ENCODE measurements at places on chromosomes 11 and 22. TPM values are rescaled to one million over a fixed set of nuclear protein-coding genes. Genes with fewer than 3 reads are reported as not detected.
A peak's percentile ranks its signal among the peaks of the same experiment; 100 is the strongest.

GRCh38 chr11:33475993-33476392 is 218.8 kb downstream of the HIPK3 start:
- no peak for DNase-seq
- H3K27ac ChIP-seq: no peak overlapping the region
- no peaks in the 10 kb centered on the region for H3K36me3 ChIP-seq
- H3K4me1 ChIP-seq: no peaks in the 10 kb centered on the region

DNA sequence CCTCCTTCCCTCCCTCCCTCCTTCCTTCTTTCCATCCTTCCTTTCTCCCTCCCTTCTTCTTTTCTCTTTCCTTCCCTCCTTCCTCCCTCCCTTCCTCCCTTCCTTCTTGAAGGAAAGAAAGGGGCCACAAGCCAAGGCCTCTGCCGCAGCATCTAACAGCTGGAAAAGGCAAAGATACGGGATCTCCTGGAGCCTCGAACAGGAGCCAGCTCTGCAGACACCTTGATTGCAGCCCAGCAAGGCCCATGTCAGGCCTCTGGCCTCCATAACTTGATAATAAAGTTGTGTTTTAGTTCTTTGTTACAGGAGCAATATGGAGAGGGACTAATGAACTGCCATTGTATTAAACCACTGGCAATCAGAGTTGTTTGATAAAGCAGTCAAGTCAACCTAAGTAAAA is 348.9 kb upstream of the B3GAT1 start:
- H3K4me1 ChIP-seq: no peaks in the 10 kb centered on the region
- H3K36me3 ChIP-seq: no peaks in the 10 kb centered on the region
- H3K4me3 ChIP-seq: no peak overlapping the region

GRCh38 chr11:20061776-20062175 is 98.5 kb downstream of the DBX1 start:
- H3K27me3 ChIP-seq: no peaks in the 10 kb centered on the region
- no peak overlapping the region for H3K27ac ChIP-seq
- no peak overlapping the region for H3K4me3 ChIP-seq

GRCh38 chr11:105177658-105178057 is 38.1 kb upstream of the CARD18 start:
- DNase-seq: no peak
- peaks cover 2% of the 10 kb centered on the region for H3K27me3 ChIP-seq
- H3K36me3 ChIP-seq: no peaks in the 10 kb centered on the region
- no peak overlapping the region for H3K4me3 ChIP-seq

GRCh38 chr11:27705873-27706820 is 5.9 kb upstream of the BDNF start:
- no peak overlapping the region for H3K27ac ChIP-seq
- no peak overlapping the region for H3K4me3 ChIP-seq
- no peak for DNase-seq
- H3K4me1 ChIP-seq: peaks cover 5% of the 10 kb centered on the region
- no peaks in the 10 kb centered on the region for H3K36me3 ChIP-seq

DNA sequence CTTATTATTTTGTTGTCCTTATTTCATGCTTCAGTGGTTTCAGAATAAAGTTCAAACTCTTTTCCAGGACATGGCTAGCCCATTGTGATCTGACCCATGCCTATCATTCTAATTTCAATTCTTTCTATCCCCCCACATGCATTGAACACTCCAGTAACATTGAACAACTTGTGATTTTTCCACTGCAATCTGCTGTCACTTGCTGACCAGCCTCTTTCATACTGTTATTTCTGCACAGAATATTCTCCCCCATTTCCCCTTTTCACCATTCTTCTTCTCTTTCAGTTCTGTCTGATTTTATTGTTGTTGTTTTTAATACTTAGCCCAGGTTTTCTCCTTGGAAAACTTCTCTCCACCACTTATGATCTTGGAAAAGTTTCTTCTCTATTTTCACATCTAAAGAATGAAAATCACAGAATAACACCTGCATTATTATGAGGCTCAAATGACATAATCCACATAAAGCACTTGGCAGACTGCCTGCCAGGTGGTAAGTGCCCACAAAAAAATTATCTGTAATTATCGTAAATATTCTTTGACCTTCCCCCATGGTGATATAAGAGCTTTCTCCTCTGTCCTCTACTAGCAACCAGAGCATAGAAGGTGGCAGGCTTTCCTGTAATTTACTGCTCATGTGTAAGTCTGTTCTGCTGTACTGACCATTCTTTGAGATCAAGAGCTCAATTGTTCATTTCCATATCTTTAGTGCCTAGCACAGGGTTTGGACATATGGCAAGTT is 51.9 kb upstream of the EED start:
- H3K27ac ChIP-seq: peak overlapping the region; percentile 35
- peak overlapping the region; percentile 74 for H3K4me3 ChIP-seq
- DNase-seq: no peak
- H3K27me3 ChIP-seq: no peaks in the 10 kb centered on the region
- H3K36me3 ChIP-seq: no peaks in the 10 kb centered on the region
- peaks cover 11% of the 10 kb centered on the region for H3K4me1 ChIP-seq

DNA sequence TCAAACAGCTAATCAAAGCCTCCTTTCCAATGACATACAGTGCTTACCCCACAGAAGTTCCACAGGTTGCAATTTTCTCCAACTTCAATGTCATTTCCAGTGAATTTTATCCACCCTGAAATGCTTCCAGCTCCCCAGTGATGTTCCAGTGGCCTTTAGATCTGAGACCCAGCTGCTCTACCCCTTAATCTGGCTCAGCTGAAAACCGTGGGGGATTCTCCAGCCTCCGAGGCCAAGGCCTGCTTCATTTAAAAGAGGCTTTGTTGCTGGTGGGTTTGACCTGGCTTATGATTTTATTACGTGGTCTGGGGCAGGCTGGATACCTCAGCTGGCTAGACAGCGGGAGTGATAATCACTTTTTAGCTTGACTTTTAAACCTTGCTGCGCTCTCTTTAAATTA is 10.9 kb downstream of the HEPHL1 start:
- no peaks in the 10 kb centered on the region for H3K4me1 ChIP-seq
- H3K36me3 ChIP-seq: no peaks in the 10 kb centered on the region
- no peak for DNase-seq
- H3K4me3 ChIP-seq: no peak overlapping the region

GRCh38 chr11:73760135-73760678 is 667 bp downstream of the RAB6A start:
- H3K4me3 ChIP-seq: peak overlapping the region; percentile 89
- peak overlapping the region; percentile 83 for H3K27ac ChIP-seq
- no peaks in the 10 kb centered on the region for H3K27me3 ChIP-seq

DNA sequence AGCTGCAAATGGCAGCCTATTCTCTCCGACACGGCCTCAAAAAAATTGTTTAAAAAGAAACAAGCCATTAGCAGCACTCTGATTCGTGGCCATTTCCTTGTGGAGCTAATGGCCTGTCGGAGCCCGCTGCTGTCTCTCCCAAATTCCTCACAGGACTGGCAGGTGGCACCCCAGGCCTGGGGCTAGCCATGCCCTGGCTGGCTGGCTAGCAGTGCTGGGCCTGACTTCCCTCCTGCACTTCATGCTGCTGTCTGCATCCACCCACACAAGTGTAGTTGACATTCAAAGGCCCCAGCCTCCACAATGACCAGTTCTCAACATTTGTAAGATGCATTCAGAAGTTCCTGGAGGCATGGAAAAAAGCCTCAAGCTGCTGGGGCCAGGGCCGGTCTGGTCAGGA is 61.5 kb downstream of the SMCO4 start:
- H3K4me3 ChIP-seq: no peak overlapping the region
- no peaks in the 10 kb centered on the region for H3K27me3 ChIP-seq
- H3K4me1 ChIP-seq: no peaks in the 10 kb centered on the region
- no peaks in the 10 kb centered on the region for H3K36me3 ChIP-seq
- DNase-seq: no peak

DNA sequence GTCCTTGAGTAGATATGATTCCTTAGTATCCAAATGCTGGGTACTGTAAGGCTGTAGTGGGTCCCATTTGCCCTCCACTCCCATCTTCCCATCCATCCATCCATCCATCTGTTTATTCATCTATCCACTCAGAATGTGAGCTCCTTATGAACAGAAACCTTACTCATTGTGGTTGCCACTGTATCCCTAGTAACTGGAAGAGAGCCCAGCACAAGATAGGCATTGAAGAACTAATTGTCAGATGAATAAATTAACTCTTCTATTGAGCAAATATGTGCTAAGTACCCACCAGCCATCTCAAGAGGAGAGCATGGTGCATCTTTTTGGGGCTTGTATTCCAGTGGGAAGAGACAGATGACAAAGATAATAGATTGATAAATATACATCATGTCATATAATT is 86.4 kb upstream of the SEZ6L start:
- H3K27me3 ChIP-seq: peaks cover 2% of the 10 kb centered on the region
- no peaks in the 10 kb centered on the region for H3K36me3 ChIP-seq
- no peak overlapping the region for H3K27ac ChIP-seq
- no peak for DNase-seq

GRCh38 chr11:5038341-5038740 is 8.0 kb upstream of the OR52J3 start:
- DNase-seq: no peak
- no peaks in the 10 kb centered on the region for H3K27me3 ChIP-seq

DNA sequence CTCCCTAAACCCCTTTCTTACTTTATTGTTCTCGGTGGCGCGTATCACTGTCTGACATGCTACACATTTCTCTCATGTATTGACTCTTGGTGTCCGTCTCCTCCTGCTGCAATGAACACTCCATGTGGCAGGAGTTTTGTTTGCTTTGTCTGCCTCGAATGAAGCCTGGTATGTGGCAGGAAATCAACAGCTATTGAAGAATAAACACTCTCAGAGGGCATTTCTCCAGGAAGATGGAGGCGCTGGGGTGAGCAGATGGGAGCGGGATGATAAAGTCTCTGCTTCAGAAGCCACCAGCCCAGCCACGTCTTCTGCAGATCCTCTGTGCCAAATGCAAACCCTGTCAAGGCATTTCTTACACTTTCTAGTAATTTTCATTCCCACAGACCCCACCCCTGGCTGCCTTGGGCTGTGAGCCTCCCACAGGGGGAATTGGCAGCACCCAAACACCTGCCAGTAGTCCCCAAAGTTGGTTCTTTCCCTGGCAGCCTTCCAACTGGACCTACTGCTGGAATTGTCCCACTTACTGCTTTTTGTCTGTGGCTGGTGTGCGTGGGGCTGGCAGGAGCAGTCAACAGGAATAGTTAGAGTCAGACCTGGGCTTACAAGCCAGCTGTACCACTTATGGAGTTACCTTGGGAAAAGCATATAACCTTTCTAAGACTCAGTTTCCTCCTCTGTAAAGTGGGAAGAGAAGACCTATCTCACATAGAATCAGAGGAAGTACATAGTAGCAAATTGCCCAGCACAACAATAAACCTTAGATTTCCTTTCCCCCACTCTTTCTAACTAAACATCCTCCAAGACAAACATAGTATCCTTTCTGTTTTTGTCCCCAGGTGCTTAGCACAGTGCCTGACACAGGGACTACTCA is 13.3 kb upstream of the IL10RA start:
- H3K4me3 ChIP-seq: peak overlapping the region; percentile 13
- no peak overlapping the region for H3K27ac ChIP-seq
- peaks cover 75% of the 10 kb centered on the region for H3K4me1 ChIP-seq
- no peaks in the 10 kb centered on the region for H3K27me3 ChIP-seq
- DNase-seq: no peak

CCDC73 gene
- not detected for total RNA-seq

SPI1 gene
- 0.57 TPM for total RNA-seq

C22orf31 gene
- not detected for total RNA-seq

DDX17 gene
- 658 TPM for total RNA-seq

OR52J3 gene
- total RNA-seq: not detected

PLA2G3 gene
- not detected for total RNA-seq

TSPO gene
- total RNA-seq: 79.9 TPM

PANX3 gene
- not detected for total RNA-seq

OR51B6 gene
- total RNA-seq: not detected

TUBA8 gene
- 2.3 TPM for total RNA-seq

MS4A4E gene
- 1.0 TPM for total RNA-seq

PARVA gene
- 0.30 TPM for total RNA-seq

PATE2 gene
- total RNA-seq: not detected
